ENCODE measurements at places on chromosomes 16 and 17.

DNA sequence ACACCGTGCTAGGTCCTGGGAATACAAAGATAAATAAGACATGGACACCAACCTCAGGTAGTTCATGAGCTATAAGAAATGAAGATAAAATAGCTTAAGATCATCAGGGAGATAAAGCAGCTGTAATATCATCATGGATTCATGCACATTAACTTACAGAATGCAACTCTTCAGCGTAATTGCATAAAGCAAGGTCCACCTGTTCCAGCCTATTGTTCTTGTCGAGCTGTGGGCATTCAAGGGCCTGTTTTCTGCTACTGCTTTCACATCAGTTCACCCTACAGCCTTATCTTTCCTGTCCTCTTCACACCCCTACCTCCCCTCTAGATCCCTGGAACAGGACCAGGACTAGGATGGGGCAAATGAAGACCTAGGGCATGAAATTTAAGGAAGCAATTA, 133.9 kb downstream of the SPACA3 start:
- no peak for DNase-seq

GRCh38 chr16:19098173-19098572, 15.6 kb upstream of the ITPRIPL2 start:
- DNase-seq = no peak

DNA sequence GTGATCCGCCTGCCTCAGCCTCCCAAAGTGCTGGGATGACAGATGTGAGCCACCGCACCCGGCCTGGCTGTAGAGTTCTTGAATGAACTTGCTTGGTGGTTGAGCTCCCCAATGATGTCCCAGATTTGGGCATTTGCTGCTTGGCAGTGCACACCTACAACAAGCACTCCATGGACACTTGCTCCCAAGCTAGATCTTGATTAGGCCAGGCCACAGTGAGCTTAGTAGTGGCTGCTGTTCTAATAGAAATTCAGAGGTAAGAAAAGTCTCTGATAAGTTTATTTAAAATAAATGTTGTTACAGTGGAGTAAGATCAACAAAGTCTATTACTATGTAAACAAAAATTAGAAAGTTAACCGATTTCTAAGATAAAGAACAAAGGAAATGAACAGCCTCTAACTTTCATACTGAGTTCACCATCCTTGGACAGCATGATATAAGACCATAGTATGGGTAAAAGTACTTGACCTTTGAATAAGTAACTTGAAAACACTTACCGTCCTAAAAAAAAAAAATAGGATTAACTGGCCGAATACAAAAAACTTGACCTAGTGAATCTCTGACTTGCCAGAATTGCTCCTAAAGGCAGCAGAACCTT, 951 bp downstream of the TMED6 start:
- no peak for DNase-seq

GRCh38 chr16:73034374-73034773, 13.6 kb downstream of the ZFHX3 start:
- no peak for DNase-seq

DNA sequence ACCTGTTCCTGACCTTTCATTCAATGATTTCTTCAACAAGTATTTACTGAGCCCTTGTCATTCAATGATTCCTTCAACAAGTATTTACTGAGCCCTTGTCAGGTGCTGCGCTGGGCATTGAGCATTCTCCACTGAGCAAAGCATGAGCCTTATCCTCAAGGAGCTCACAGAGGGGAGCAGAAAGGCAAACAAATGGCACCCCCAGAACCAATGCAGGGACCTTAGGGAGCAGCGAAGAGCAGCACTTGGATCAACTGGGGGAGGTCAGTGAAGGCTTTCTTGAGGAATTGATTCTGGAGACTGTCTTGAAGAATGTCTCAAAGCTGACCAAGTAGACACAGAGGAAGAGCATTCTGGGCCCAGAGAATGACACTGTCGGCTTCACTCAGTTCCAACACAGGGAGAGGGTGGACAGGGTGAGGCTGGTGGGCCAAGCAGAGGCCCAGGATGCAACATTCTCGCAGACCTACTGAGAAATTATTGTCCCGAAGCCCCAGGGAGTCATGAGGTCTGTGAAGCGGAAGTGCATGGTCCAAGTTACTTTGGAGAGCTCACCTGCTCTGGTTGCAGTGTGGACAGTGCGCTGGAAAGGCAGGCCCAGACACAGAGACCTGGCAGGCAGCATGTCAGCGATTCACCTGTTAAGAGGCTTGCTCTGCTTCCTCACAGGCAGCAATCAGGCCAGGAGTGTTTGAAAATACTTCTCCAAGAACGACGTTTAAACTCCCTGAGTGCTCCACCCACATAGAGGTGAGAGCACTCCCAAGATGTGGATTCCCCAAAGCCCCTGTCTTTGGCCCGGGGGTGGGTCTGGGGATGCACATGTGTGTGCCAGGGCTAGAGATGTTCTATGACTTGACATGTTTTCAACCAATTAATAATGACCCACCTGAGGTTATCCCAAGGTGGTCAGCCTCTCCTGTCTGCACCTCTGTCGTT, 3.2 kb upstream of the MPO start:
- DNase-seq = no peak

DNA sequence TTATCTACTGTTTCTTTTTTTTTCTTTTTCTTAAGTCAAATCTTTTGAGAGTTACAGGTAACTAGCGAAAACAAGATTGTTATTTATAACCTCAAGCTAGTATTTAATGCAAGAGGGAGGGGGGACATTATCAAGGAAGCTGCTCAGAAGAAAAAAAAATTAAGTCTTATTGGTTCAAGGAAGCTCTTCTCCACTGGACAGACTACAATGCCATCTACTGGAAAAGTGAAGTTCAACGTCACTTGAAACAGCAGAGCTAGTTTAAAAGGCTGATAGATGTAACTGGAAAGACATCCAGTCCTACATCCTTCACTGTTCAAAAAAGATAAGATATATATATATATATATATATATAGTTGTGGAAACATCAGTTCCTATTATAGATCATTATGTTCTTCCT, 418.0 kb upstream of the PSMD7 start:
- DNase-seq = no peak

DNA sequence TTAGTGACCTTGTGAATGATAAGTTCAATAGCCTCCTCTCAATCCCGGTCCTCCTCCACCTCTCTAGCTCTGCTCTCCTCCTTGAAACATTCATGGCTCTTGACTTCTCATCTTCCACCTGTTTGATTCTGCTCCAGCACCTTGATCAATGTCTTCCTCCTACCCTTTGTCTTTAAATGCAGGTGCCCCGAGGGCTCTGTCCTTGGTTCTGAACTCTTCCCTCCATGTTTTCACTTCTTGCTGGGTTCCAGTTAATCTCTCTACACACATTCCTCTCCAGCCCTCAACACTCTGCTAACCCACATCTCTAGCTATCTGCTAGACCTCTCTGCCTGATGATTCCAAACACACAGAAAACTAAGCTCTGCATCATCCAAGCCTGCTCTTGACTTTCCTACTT, 13.4 kb downstream of the CD300E start:
- DNase-seq = no peak

- no peak for DNase-seq
Measured at GRCh38 chr17:49567104-49567521, 8.6 kb upstream of the NXPH3 start.

DNA sequence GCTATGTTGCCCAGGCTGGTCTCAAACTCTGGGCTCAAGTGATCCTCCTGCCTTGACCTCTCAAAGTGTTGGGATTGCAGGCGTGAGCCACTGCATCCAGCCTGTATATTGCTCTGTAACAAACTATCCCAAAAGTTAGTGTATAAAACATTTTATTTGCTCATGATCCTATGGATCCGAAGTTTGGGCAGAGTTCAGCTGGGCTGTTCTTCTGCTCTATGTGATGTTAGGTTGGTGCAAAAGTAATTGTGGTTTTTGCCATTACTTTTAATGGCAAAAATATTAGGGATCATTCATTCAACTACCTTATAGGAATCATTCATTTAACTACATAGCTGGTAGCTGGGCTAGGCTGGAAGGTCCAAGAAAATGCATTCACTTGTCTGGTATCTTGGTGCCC, 12.8 kb upstream of the WFIKKN2 start:
- no peak for DNase-seq

DNA sequence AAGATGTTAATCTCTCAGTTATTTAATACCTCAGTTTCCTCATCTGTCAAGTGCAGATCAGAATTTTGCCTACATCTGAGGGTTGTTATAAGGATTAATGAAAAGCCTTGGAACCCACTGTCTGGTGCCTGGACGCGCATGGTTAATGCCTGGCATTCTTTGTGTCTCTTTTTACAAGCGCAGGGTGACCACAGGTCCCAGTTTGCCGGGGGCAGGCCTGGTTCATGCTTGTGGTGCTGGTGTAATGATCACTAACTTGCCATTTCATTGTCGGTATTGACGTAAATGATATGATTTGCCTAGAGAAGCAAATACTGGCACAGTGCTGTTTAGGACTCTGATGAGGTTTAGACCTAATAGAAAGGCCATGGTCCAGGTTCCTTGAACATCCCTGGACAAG, 23.1 kb downstream of the MRC2 start:
- DNase-seq = no peak

Data from stimulated activated CD8-positive, alpha-beta memory T cell treated with anti-CD3 and anti-CD28 coated beads, Interleukin-4, amount 100 ng/mL, for 1 hour (primary cell).